ENCODE measurements at places on chromosomes 7 and 10. TPM values are rescaled to one million over a fixed set of nuclear protein-coding genes. Genes with fewer than 3 reads are reported as not detected.

Gene ITGB8
- total RNA-seq, result 3.5 TPM

Gene C10orf105
- 0.19 TPM for total RNA-seq

DNA sequence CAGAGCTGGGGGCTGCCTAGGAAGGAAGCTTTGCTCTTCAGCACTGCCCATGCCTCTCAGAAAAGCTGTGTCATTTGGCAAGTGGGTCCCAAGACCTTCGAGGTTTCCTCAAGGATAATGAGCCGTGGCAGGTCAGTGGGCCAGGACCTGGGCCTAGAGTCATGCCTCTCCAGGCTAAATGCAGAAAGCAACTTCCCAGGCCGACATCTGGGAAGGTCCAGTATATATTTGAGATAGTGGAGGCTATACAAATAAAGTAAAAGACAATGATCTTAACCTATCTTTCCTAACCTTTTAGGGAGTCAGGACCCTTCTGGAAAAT is 2.4 kb upstream of the HOXA10 start:
- H3K27me3 ChIP-seq, result peaks cover 100% of the 10 kb centered on the region
- H3K36me3 ChIP-seq, result no peaks in the 10 kb centered on the region
- H3K4me1 ChIP-seq, result peaks cover 36% of the 10 kb centered on the region
- no peak for DNase-seq

Gene IFT22
- 13.8 TPM for total RNA-seq

DNA sequence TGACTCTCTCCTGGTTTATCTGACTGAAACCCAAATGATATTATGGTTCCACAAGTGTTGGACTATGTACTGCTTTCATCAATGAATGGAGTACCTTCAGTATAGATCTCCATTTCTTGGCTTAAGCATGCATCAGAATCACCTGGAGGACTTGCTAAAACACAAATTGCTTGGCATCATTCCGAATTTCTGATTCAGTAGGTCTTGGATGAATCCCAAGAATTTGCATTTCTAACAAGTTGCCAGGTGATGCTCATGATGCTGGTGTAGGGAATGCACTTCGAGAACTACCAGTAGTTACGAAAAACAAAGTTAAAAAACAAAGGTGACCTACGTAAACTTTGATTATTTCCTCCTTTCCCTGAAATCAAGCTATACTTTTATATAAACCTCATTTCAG is 119.0 kb upstream of the FEZF1 start:
- peaks cover 11% of the 10 kb centered on the region for H3K4me1 ChIP-seq
- H3K4me3 ChIP-seq, result no peak overlapping the region
- no peaks in the 10 kb centered on the region for H3K36me3 ChIP-seq
- no peak overlapping the region for H3K27ac ChIP-seq
- no peak for DNase-seq

DNA sequence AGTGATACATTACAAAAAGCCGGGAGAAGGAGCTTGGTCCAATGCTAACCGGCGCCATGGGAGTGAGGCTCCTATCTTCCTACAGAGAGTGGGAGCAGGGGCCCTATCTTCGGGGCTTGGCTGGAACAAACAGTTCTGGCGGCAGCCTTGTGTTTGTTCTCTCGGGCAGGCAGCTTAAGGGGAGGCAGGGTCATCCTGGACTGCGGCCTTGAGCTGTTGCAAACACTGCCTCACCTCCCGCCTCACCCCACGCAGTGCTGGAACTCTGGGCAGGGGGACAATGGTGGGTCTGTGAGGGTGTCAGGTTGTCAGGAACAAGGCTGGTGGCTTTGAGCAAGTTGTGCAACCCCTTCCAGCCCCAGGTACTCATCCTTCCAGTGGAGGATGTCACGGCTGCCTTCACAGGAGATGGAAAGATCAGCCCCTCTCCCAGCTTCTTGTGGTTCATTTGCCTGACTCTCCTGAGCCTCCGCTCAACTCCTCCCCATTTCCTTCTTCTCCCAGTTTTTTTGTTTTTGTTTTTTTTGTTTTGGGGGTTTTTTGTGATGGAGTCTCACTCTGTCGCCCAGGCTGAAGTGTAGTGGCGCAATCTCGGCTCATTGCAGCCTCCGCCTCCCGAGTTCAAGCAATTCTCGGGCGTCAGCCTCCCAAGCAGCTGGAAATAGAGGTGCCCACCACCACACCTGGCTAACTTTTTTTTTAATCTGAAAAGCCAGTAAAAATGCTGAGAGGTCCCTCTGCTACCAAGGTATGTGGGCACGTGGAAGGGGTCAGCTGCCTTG is 57.4 kb downstream of the SPOCK2 start:
- no peak overlapping the region for H3K27ac ChIP-seq
- H3K4me1 ChIP-seq, result no peaks in the 10 kb centered on the region
- no peaks in the 10 kb centered on the region for H3K27me3 ChIP-seq
